Thoracic aorta (tissue), 2 donors: ENCODE measurements at places on chromosomes 2 and 18. TPM values are rescaled to one million over a fixed set of nuclear protein-coding genes. Genes with fewer than 3 reads are reported as not detected.

PLGLB2 gene
- not detected for total RNA-seq

L3MBTL4 gene
- total RNA-seq = 0.27 TPM

CYP27A1 gene
- total RNA-seq = 31.6 TPM

DNA sequence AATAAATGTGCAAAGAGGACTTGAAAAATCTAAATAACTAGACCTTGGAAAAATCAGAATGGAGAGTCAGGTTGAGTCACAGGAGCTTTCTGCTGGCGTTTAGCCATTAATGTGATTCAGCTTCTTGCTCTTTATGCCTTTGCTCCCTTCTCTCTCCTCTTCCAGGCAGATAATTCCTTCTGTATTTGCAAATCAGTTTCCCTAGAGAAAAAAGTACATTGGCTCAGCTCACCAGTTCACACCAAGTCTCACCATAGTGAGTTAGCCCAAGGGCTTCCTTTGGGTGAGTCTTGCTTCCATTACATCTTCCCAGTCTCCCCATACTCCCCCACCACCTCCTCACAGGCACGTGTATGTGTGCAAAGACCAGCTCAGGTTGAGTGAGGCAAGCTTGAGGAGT is 73.6 kb downstream of the CYBRD1 start:
- DNase-seq = no peak

- no peak for DNase-seq
These were observed 3.9 kb upstream of the MYCN start for GRCh38 chr2:15936277-15937104.

- no peak for DNase-seq
These were observed 10.8 kb downstream of the IWS1 start for GRCh38 chr2:127515383-127515915.

- peak; percentile 4 for DNase-seq
These were observed 1.1 kb downstream of the ATAD2B start for GRCh38 chr2:23925702-23926289.

DNA sequence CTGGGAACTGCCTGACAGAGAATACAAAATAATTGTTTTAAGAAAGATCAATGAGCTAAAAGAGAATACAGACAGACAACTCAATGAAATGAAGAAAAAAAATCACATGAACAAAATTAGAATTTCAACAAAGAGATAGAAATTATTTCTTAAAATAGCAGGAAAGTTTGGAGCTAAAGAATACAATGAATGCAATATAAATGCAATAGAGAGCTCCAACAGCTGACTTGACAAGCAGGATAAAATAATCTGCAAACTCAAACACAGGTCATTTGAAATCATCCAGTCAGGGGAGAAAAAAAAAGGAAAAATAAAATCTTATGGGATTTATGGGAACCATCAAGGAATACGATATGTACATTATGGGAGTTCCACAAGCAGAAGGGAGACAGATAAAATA is 902.7 kb upstream of the ZEB2 start:
- no peak for DNase-seq

- DNase-seq = no peak
These were observed 80.2 kb upstream of the PKDCC start for GRCh38 chr2:41967476-41968181.
